Activated CD4-positive, alpha-beta T cell treated with anti-CD3 and anti-CD28 coated beads for 4 hours (primary cell): ENCODE measurements at places on chromosomes 4 and X.

GRCh38 chr4:71691416-71692073 is 92.3 kb downstream of the GC start:
- no peak for DNase-seq

DNA sequence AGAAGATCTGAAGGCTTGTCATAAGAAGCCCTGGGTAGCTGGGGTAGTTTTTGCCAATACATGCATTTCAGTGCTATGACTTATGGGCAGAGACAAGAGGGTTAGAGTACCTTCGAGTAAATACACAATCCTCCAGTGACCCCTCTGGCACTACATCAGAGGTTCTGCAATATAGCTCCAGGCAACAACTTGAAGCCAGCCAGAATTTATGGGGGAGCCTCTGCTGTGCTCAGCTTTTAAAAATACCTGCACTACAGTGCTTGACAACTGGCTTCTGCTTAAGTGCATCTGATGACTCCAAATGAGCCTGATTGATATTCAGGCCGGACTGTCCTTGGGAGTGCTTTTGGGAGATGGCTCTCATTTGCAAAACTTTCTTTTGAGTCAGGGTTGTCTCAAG is 44.9 kb upstream of the SMAD1 start:
- DNase-seq, result no peak

GRCh38 chrX:30489323-30489722 is 88.2 kb downstream of the TASL start:
- no peak for DNase-seq

DNA sequence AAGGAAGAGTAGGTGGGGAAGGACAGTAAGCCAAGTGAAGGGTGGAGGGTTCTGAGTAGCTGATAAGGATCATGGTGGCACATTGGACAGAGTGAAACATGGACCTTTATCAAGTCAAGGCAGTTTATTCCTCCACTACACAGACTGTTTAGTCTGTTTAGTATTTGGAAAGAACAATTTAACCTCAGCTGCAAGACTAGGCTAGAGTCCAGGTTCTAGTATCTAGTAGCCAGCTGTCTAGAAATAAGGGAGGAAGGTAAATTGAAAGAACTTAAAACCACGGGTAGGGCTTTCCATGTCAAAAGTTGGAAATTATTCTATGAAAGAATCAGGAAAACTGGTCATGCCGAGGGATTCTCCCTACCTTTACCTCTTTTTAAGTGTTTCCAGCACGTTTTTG is 140.1 kb upstream of the MED14 start:
- DNase-seq, result no peak

DNA sequence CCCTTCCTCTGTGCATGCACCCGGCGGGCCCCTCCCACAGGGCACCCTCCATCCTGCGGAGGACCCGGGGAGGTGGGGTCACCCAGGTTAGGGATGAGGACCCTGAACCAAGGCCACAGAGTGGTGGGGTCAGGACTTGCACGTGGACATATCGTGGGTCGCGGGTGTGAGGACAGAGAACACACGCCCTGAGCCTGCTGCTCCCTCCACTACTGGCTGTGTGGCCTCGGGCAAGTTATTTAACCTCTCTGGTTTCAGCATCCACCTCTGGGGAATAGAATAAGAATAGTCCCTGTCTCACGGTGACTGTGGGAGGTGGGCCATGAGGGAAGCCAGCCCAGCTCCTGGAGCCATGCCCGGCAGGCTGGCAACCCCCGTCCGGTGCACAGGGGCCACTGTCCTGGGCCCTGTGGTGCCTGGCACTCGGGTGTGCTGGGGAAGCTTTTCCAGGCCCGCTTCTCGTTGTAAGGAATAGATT is 5.1 kb downstream of the PSAPL1 start:
- no peak for DNase-seq

DNA sequence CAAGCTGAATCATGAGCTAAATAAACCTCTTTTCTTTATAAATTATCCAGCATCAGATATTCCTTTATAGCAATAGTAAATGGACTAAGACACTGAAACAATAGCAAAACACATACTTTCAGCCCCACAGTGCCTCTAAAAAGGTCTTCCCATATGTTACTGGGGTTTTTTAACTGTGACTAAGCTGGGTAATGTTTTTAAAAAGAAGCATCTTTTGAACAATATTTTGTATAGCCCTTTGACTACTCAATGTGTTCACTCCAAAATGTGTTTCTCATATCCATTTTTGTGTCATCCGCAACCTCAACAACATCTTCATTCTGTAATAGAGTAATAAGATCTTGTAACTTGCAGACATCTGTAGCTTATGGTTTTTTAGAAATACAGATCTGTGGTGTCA is 218.7 kb upstream of the S100G start:
- DNase-seq, result no peak

GRCh38 chrX:135740681-135741149 is 27.3 kb downstream of the CT45A1 start:
- peak; percentile 5 for DNase-seq

- DNase-seq, result no peak
These were observed 17.6 kb upstream of the LDB2 start for GRCh38 chr4:16916031-16916430.

DNA sequence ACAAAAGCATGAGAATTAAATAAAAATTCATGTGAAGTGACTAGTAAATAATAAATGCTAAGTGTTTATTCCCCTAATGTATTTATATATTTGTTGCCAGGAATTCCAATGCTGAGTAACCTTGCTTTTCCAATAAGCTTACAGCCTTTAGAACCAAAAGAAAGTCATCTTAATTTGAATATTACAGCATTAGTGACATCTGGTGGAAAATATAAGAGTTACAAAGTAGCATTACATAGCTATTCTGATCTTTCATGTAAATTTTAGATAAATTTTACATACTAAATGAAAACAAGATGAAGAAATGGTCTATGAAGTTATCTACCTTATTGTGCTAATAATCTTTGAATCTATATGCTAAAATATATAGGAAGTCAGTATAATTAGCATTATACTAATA is 10.4 kb downstream of the MAD2L1 start:
- DNase-seq, result no peak

DNA sequence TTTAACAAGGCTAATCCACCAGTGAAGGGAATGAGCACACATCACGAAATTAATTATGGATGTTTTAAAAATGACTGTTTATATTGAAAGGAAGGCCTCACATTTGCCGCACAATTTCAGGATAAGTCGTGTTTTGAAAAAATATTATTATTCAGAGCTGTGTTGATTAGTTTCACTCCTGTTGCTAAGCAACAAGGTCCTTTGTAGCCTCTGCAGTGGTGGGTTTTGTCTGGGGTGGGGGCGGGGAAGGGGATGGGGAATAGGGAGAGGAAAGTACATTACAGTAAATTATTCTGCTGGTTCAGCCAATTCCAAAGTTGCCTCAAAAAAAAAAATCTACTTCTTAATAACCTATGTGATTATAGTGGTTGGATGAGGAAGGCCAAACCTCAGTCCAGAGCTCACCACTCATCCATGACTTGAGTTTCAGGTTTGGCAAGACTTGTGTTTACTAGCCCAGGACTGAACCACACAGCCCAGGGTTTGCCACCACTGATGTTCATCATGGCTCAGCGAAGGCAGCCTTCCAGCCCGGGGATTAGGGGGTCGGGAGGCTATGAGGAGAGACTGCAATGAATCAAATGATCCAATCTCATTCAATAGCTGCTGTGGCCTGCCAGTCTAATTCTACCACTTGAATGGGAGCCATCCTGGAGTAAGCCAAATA is 162.5 kb upstream of the ATP6AP2 start:
- no peak for DNase-seq

DNA sequence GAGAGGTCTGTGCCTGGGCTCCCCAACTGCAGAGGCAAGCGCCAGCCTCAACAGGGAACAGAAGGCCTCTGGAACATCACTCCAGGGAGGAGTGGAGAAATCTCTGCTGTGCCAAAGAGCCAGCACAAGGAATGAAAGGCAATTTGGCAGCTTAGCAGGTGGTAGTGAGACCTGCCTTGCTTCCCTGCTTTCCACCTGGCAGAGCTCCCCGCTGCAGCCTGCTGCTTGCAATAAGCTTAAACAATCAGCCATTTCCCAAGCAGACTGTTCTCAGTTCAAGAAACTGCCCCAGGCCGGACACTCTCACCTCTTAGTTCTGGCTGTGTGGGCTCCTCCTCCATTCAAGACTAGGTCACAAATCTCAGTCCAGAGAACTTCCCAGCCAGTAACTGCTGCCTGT is 370.6 kb downstream of the MAGEB5 start:
- no peak for DNase-seq

DNA sequence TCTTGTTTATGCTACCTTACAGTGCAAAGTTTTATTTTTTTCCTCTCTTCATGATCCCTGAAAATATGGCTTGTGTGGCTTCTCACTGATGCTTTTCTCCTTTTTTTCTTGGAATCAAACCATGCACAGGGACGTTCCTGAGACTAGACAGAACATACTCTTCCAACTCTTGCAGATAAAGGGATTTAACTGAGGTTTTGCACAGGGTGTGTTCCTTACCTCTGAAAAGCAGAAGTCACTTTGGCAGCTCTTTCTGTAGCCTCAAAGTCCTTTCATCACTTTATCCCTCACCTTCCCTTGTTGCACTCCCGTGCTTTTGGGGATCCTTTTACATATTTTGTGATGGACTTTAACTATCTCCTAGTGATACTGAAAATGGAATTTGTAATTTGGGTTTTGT is 300.1 kb downstream of the SPRY1 start:
- DNase-seq, result no peak

- no peak for DNase-seq
These were observed 587 bp upstream of the AFF2 start for GRCh38 chrX:148499638-148500422.

DNA sequence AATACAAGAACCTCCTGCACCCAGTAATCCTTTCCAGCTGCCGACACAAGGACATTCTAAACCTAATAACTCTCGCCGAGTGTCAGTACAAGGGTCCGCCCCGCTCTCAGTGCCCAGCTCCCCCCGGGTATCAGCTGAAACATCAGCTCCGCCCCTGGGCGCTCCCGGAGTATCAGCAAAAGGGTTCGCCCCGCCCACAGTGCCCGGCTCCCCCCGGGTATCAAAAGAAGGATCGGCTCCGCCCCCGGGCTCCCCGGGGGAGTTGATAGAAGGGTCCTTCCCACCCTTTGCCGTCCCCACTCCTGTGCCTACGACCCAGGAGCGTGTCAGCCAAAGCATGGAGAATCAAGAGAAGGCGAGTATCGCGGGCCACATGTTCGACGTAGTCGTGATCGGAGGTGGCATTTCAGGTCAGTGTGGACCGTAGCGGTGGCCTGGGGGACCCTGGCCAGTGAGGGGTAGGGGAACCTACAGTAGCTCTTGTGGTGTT is at the start of gene MAOA:
Gene MAOA, plus strand, starts transcription at position 295 of the 490 bp plus-strand sequence. Its CDS starts 43 bp downstream, at position 338.
- peak; percentile 22 for DNase-seq

DNA sequence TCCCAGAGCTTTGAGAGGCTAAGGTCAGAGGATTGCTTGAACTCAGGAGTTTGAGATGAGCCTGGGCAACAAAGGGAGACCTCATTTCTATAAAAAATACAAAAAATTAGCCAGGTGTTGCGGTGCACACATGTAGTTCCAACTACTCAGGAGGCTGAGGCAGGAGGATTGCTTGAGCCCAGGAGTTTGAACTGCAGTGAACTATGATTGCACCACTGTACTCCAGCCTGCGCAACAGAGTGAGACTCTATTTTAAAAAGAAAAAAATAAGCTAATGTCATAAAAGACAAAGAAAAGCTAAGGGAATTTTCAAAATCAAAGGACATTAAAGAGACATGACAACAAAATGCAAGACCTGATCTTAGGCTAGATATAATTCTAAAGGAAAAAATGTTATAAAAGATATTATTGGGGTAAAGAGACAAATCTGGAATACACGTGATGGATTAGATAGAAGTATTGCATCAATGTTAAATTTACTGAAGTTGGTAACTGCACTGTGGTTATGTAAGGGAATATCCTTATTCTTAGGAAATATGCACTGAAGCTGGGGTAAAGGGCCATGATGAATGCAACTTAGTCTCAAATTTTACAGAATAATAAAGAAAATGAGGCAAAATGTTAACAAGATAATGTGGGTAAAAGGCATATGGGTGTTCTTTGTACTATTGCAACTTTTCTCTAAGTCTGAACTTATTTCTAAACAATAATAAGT is 75.2 kb downstream of the SPRY1 start:
- DNase-seq, result no peak

DNA sequence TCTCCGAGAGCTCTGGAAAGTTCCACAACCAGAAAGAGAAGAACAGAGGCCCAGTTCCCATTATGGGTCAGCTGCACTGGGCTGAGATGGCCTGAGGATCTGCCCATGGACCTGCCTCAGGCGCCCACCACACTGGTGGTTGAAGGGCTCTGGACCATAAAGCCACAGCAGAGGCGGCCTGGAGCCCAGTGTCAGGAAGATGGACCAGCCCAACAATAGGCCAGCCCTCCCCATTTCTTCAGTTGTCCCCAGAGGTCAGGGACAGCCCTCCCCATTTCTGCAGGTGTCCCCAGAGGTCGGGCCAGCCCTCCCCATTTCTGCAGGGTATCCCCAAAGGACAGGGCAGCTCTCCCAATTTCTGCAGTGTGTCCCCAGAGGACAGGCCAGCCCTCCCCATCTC is 37.2 kb upstream of the C4orf50 start:
- DNase-seq, result no peak

DNA sequence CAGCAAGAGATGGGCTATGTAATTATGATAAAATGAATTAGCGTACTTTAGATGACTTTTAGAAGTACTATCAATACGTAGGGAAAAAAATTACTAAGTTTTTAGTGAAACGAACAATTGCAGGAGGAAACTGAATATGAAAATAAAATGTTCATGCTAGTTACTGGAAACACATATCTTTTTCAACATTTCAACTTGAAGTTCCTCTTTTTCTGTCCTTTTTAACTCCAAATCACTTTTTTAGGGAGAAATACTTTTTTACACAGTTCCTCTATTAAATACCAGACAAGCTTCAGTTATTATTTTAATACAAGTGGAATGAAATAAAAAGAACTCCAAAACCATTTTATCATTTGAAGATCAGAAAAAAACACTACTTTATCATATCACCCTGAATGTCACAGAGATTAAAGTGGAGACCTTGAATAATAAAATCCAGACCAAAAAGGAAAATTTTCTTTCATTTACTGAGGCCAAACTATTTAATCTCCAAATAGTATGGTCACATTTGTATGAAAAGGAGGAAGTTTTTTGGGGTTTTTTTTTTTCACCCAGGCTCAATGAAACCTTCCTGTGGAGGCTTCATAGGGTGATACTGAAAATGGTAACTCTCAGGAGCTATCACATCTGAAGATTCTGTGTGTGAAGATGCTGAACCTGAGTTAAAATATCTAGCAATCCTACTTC is 306.2 kb downstream of the INPP4B start:
- no peak for DNase-seq

GRCh38 chrX:119228512-119229252 is 7.4 kb upstream of the PGRMC1 start:
- no peak for DNase-seq
